ENCODE measurements at places on chromosomes 3 and 15. TPM values are rescaled to one million over a fixed set of nuclear protein-coding genes. Genes with fewer than 3 reads are reported as not detected.

Gene PLCB2
- 0.72 TPM for total RNA-seq

Gene GABRB3
- total RNA-seq = 0.31 TPM

Gene LSAMP
- 0.07 TPM for total RNA-seq

Gene TRPM1
- not detected for total RNA-seq

Gene XYLB
- total RNA-seq = 0.23 TPM

Gene PDIA5
- total RNA-seq = 2.8 TPM

Gene LINS1
- 9.5 TPM for total RNA-seq

Gene CIDEC
- total RNA-seq = 13.4 TPM

Data from gastrocnemius medialis (tissue), 4 donors.